ENCODE measurements at places on chromosomes 12 and 14. TPM values are rescaled to one million over a fixed set of nuclear protein-coding genes. Genes with fewer than 3 reads are reported as not detected.
A peak's percentile ranks its signal among the peaks of the same experiment; 100 is the strongest.

GRCh38 chr14:85421186-85421877 is 108.6 kb upstream of the FLRT2 start:
- DNase-seq, result no peak

- DNase-seq, result no peak
These were observed 19.2 kb downstream of the IL26 start for GRCh38 chr12:68206446-68206845.

- DNase-seq, result no peak
These were observed 28.8 kb downstream of the BCAT1 start for GRCh38 chr12:24920141-24920540.

DNA sequence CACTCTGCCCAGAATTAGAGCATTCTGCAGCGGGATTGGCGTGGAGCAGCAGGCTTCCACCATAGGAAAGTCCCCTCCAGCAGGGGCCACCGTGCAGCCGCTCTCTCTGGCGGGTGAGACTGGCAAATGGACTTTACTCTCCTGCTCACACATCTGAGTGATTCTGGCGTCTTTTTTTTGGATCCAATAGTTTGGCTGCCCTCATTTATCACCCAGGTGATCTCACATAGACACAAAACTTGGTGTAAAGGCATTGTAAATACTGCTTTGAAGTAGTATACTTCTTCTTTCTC is 130.3 kb downstream of the TGFB3 start:
- no peak for DNase-seq

DNA sequence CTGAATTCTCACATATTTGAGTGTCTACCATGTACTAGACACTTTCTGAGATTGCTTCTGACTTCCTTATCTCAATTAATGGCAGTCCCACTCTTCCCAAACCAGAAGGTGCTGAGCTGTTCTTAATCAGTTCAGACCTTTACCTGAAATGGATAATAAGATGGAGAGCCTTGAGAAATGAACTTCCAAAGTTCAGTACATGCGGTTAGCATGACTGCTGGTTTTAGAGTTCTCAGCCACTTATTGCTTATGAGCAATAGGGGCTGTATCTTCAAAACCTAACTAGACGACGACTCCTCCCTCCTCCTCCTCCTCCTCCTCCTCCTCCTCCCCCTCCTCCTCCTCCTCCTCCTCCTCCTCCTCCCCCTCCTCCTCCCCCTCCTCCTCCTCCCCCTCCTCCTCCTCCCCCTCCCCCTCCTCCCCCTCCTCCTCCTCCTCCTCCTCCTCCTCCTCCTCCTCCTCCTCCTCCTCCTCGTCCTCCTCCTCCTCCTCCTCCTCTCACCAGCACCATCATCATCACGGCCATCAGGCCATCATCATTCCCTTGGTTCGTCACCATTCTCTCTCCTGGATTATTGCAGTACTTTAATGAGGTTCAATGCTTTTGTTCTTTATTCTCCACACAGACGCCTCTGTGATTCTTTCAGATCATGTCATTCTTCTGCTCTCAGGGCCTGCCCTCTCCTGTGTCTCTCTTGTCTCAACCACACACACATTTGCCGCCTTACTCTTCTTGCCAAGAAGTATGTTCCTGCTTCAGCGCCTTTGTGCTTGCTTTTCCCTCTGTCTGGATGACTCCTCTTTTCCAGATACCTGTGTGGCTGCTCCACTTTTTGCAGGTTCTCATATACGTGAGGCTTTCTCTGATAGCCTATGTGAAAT is 2.7 kb downstream of the PCNX1 start:
- no peak for DNase-seq

DNA sequence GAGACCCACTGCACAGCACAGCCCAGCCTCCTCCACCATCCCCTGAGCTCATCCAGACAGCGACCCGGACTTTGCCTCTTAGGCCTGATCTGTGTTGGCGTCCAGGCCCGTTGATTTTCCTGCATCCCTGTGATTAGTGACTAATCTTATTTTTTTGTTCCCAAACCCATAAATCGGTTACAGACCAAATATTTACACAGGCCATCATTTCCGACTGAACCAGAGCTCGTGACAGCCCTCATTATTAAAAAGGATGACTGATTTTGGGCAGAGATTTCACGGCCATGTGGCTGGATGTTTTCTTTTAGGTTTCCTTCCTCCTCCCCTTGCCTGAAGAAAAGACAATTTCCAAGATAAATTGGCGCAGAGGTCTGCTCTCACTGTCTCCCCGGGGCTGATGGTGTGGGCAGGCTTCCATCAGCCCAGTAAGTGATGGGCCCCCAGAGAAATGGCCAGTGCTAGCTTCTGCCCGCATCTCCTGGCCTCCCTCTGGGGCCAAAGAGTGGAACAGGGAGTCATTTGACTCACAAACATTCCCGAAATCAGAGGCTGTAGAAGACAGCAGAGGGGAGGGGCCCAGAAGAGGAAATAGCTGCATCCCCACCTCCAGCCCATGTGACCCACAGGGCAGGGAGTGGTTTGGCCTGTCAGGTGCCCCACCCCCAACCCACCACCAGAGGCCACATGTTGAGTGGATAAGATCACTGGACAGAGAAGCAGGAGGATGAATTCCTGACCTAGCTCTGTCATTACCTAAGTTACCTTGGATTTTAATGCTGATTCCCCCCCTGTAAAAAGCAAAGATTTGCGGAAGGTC is 283.5 kb downstream of the KSR2 start:
- DNase-seq, result peak; percentile 48

DNA sequence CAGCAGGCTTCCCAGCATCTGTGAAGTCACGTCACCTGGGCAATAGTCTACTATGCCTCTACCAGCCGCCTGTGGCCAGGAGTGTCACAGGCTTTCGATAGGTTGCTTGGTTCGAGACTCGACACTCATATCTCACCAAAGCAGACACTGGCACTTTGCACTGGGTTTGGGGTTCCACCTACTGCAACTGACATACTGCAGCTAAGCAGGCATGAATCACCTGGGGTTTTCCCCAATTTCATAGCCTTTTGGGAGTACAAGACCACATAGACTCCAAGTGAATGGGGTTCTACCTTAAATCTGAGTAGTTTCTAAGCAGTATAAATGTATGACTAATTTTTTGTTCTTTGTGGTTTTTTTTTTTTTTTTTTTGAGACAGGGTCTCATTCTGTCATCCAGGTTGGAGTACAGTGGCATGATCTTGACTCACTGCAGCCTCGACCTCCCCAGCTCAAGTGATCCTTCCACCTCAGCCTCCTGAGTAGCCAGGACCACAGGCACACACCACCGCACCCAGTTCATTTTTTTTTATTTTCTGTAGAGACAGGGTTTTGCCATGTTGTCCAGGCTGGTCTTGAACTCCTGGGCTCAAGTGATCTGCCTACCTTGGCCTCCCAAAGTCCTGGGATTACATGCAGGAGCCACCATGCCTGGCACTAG is 32.1 kb downstream of the DMAC2L start:
- DNase-seq, result no peak

SOX5 gene
- total RNA-seq, result 14.8 TPM

LRFN5 gene
- total RNA-seq, result not detected
